Fibroblast of pulmonary artery (primary cell): ENCODE measurements at places on chromosomes 2 and 18.

DNA sequence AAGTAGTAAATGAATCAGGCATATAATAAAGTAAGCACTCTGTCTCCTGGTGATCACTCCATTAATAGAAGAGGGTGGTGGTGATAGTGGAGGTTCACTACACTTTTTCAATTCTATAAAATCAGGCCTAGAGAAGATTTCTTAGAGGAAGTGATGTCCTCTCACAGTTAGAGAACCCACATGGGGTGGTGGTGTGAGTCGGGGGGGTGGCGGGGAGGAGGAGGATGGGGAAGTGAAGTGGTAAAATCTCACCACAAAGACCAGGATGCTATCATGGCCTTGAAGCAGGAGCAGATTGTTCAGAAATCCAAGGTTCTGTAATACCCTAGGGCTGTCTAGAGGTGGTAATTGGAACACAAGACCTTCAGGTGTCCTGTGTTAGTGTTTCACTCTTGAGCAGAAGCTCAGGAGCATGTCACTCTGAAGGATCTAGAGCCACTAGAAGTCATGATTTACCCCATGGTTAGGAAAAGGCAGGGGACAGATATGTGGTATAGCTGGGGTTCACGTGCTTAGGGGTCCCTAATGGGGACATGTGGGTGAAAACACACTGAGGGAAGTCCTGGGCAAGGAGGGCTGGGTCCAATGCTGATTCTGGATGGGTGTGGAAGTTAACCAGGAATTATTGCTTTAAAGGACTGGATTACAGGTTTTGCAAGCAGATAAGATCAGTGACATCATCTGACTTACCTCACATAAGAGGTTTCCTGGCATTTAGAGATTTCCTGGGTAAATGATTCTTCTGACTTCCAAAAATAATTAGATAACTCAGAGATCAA is 31.0 kb downstream of the RNF125 start:
- DNase-seq, result no peak

DNA sequence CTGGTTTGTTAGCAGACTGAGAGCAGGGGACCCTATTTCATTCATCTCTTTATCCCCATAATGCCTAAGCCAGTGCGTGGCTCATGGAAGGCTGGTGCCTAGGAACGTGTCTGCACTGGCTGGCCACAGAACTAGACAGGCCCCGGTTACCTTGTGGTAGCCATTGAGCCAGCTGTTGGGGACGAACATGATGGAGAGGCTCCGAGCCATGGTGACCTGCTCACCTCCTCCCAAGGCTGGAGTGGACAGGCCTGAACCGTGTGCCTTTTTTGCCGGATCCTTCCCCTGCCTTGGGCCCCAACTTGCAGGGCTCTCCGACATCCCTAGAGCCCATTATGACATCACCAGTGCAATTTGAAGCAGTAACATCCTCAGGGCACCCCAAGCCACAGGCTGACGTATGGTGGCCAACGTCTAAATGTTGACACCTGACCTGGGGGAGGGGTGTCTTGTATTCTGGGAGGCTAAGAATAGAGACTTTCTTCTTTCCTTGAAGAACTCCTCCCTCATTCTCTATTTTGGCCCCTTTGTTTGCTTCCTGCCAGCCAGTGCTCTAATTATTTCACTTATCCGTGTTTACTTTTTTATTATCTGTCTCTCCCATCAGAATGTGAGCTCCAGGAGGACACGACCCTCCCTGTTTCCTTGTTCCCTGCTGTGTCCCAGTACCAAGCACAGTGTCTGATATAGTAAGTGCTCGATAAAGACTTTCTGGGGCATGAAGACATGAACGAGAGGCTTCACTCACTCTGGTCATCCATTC is 12.2 kb upstream of the DNPEP start:
- no peak for DNase-seq

DNA sequence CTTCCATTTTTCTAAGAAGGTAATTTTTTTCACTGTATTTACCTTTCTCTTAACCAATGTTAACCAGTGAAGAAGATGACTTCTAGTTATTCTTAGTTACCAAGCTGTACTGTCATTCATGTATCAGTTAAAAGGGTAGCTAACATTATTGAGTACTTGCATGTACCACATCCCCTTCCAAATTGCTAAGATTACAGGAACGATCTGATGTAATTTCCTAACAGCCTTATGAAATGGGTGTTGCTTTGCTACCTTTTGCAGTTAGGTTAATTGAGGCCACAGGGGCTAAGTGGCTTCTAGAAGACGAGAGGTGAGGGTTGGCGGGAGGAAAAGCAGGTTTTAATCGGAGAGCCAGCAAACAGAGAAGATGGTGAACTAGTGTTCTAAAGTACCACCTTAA is 1.8 kb upstream of the SULT6B1 start:
- DNase-seq, result no peak

- DNase-seq, result no peak
Observed at GRCh38 chr2:24792542-24792873, 683 bp downstream of the PTRHD1 start.

DNA sequence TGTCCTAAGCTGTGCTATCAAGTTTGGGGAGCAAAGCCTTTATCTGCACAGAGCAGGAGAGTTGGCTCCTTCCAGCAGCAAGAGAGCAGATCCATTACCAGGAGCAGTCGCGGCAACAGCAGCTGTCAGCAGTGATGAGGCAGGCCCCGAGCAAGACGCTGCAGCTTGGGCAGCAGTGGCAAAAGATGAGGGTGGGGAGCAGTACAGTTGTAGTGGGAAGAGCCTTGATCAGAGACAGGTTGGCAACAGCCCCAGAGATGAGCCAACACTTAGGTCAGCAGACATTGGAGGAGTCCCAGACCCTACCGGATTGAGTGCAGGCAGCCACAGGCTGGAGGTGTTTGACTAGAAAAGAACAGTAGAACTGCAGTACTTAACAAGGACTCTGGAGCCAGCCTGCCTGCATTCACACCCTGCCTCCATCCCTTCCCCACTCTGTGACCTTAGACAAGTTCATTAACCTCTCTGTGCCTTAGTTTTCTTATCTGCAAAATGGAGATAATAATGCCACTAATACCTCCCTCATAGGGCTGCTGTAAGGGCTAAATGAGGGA is 117.1 kb upstream of the SERTAD2 start:
- DNase-seq, result peak; percentile 84

DNA sequence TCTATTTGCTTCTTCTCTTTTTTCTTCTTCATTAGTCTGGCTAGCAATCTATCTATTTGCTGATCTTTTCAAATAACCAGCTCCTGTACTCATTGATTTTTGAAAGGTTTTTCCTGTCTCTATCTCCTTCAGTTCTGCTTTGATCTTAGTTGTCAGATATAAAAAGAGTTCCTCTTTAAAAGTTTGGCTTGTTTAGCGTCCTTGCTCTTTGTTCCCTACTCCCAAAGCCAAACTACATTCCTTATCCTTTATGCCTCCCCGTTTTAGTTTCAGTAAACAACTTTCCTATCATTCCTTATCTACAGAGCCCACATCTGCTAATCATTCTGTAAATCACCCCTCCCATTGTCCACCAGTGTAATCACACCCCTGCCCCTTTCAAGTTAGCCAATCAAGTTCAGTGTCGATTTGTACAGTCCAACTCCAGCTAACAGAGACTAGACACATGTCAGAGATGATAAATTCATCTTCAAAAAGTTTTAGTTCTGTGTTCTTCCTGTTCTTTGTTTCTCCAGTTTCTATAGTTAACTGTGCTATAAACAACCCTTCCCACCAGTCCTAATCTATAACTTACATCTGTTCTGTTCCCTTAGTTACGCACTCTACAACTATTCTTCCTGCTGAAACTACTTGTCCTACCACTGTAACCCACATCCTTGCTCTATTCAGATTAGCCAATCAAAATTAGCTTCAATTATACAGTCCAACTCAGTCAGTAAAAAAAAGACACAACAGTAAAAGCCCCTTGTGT is 44.4 kb downstream of the TFPI start:
- no peak for DNase-seq

- DNase-seq, result peak; percentile 65
Observed at GRCh38 chr2:74843899-74844298, 10.0 kb downstream of the HK2 start.

GRCh38 chr2:76008001-76008702 is 297.4 kb upstream of the GCFC2 start:
- DNase-seq, result no peak

DNA sequence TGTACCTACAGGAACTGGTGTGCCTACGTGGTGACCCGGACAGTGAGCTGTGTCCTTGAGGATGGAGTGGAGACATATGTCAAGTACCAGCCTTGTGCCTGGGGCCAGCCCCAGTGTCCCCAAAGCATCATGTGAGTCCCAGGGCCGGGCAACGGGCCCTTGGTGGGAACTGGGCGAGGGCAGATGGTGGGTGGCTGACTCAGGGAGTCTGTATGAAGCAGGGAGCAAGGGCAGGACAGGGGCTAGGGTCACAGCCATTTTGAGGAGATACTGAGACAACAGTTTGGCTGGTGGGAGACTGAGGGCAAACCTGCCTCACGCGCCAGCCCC is 1.7 kb downstream of the EMILIN1 start:
- DNase-seq, result no peak

- peak; percentile 11 for DNase-seq
Observed at GRCh38 chr18:1499265-1499664, 594.6 kb downstream of the ADCYAP1 start.

DNA sequence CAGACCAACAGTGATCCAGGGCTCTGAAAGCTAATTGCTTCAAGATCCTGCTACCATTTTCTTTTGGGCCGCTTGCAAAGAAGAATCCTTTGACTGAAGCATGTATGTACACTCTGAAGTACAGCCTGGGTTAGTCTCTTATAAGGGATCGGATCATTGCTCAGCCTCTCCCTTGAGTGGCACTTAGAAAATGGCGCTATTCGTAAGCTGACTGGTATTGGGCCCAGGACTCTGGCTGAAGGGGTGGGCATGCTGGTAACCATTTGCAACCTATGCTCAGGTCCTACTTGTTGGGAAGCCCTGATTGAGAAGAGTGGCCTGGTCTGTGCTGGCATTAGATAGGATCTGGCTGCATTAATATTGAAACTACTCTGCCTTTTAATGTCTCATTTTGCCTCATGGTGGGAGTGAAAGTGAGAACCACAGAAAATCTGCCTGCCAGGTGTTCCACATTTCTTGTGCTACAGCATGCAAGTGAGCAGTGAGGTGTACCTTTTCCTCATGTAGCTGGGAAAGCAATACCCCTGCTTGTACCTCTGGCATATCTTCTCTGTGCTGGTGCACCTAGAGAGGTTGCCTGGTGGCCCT is 661 bp upstream of the MGAT5 start:
- DNase-seq, result no peak

GRCh38 chr2:152603166-152603565 is 114.1 kb downstream of the PRPF40A start:
- no peak for DNase-seq

- peak; percentile 36 for DNase-seq
Observed at GRCh38 chr2:73640511-73640911, 1.7 kb downstream of the NAT8 start.

DNA sequence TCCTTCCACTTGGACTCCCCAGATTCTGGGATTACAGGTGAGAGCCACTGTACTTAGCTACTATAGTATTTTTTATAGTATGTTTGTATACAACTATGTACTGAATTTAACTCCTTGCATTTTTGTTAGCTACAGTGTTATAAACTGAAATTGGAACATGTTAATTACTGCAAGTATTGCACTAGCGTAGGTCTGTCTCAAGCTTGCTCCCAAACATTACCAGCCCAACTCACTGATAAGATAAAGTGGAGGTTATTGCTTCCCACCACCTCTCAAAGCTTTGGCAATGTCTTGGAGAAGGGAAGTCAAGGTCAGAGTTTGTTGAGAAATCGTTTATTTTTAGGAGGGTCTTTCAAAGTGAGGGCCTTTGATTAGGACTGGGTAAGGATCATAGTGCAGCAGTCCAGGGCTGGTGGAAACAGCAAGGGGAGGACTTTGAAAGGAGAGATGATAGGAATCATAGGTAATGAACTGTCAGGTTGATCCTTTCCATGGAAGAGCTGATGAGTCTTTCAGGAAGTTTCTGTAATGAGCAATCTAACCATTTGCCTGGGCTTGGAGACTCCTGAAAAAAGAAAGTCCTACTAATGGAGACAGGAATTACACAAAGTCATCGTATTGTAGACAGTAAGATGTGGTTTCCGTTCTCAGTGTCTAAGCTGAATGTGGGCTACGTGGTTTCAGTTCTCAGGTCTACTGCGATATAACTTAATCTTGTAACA is 257.1 kb downstream of the MYO3B start:
- no peak for DNase-seq
